ENCODE measurements at places on chromosomes 11 and 22.

DNA sequence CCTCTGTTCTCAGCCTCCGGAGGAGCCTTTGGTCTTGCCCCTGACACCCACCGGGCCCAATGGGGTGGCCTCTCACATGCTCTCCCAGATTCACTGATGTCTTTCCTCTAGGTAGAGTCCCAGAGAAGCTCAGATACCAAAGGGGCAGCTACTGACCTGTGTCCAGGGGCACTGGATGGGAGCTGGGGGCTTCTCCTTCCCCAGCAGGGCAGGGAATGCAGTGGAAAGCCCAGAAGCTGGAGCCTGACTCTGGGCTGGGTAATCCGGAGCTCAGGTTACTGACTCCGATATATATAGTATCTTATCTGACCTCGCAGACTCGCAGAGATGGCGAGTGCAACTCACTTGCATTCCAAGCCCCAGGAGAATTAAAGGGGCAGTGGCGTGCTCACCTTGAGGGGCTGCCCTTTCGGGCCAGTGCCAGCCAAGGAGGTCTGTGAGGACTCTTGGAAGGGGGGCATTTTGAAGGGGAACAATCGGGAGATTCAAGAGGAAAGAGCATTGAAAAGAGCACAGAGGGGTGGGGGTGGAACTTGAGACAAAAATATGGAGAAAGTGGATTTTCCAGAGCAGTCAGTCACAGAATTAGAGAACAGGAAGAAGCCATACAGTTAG, 2.5 kb downstream of the USP2 start:
- DNase-seq, result no peak

- DNase-seq, result no peak
Observed at GRCh38 chr11:123479048-123479837, 49.2 kb downstream of the GRAMD1B start.

GRCh38 chr22:44102121-44102520, 78.0 kb downstream of the PARVB start:
- no peak for DNase-seq

GRCh38 chr11:60098508-60098907, 10.0 kb downstream of the MS4A2 start:
- no peak for DNase-seq

DNA sequence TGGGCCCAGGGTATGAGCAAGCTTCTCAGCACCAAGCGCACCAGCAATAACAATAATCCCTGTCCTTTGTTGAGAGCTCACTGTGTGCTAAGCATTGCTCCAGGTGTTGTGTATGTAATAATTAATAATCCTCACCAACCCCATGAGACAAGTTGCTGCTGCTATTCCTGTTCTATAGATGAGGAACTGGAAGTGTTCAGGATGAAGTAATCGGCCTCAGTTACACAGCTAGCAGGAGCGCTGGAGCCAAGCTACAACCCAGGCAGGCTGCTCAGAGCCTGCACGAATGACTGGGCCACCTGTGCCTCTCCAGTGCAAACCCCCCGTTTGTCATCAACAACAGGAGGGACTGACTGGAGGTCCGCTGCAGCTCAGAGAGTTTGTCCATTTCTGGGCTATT, 35.2 kb upstream of the CECR2 start:
- no peak for DNase-seq

DNA sequence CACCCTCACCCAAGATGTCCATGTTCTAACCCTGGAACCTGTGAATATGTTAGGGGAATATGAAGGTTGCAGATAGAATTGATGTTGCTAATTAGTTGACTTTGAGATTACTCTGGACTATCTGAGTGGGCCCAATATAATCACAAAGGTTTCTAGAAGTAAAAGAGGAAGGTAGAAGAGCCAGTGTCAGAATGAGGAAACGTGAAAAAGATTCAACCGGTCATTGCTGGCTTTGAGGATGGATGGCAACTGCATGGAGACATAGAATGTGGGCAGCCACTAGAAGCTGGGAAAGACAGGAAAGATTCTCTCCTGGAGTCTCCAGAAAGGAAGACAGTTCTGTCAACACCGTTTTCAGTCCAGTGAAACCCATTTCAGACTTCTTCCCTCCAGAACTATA, 86.6 kb downstream of the CLPB start:
- no peak for DNase-seq

GRCh38 chr22:35514366-35514765, 26.3 kb upstream of the RASD2 start:
- no peak for DNase-seq

DNA sequence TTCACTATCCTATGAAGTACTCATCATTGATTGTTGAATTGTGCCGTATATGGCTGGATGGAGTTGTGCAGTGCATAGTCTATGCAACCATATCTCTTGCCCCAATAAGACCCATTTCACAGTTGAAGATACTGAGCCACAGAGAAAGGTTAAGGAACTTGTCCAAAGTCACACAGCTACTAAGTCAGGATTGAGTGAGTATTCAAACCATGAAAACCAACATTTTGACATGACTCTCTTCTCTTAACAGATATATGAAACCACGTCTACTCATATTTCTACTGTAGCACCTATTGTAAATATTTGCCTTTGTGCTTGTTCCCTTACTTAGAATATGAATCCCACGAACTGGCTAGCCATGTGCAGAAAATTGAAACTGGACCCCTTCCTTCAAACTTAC, 58.1 kb downstream of the MAML2 start:
- no peak for DNase-seq

DNA sequence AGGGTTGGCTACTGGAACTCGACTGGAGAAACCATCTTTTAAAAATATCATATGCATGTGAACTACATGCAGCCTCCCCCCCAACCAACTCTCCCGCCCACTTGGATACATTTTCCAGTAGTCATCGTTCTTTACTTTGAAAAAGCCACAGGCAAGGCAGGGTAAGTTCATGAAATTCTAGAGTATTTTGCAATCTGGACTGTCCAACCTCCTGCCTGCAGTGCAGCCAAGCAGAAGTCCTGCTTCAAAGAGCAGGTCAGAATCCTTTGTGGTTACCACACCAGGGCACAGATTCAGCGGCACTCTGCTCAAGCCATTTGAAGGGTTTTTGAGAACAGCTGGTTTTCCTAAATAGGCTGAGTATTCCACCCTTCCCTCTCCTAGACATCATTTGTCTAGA, 12.1 kb downstream of the ELF5 start:
- no peak for DNase-seq

- no peak for DNase-seq
Observed at GRCh38 chr11:43239791-43240190, 72.0 kb upstream of the API5 start.

- no peak for DNase-seq
Observed at GRCh38 chr11:118921121-118921928, 4.4 kb downstream of the BCL9L start.

DNA sequence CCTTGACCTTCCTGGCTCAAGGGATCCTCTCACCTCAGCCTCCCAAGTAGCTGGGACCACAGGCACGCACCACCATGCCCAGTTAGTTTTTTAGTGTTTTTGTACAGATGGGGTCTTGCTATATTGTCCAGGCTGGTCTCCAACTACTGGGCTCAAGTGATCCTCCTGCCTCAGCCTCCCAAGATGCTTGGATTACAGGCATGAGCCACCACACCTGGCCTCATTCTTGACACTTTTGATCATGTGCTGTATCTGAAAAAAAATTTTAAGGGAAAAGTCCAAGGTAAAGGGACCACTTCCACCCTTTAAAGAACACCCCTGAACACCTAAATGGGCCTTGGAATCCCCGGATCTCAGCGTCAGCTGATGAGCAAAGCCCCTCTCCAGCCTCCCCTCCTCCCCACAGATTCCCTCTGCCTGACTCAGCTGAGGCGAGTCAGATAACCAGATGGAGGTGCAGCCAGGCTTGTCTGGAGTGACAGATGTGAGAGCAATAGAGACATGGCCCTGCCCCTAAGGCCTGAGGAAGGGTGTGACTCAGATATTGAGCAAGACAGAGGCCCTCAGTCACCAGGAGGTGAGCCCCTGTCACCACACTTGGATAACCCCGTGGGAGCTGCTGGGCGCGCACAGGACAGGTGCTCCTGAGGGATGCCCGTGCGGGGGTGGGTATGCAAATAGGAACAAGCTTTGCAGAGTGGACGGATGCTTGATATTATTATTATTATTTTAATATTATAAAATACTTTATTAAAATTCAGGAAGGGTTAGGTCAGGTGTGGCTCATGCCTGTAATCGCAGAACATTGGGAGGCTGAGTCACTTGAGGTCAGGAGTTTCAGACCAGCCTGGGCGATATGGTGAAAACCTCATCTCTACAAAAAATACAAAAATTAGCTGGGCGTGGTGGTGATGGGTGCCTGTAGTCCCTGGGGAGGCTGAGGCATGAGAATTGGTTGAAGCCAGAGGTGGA, 5.0 kb upstream of the CCDC88B start:
- DNase-seq, result no peak

DNA sequence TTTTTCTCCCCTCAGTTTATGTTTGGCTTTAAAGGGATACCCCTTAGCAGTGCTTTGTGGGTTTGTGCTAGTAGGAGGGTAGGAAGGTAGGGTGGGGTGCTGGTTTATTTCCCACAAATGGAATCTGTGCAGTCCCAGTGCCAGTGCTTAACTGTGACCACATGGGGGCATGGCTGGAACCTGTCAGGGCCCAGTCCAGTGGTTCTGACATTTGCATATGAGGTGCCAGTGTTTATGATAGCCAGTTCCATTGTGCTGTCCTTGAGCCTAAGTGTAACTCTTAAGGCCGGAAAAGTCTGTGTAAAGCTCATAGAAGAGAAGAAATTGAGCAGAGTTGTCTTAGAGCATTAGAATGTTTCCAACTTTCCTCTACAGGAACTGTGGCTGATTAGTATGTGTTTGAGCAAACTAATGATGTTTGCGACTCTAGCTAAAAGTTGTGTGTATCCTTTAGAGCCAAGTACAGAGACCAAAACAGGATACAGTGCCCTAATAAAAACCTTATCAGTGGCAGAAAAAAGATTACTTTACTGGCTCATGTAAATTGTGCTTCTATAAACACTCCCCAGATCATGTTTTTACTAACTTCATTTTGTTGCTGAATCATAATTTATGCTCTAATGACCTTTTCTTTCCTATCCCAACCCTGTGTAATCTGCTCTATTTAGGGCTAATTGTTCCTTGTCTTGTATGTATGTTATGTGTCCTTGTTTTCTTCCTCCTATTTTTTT, 38.1 kb downstream of the DIXDC1 start:
- DNase-seq, result no peak

DNA sequence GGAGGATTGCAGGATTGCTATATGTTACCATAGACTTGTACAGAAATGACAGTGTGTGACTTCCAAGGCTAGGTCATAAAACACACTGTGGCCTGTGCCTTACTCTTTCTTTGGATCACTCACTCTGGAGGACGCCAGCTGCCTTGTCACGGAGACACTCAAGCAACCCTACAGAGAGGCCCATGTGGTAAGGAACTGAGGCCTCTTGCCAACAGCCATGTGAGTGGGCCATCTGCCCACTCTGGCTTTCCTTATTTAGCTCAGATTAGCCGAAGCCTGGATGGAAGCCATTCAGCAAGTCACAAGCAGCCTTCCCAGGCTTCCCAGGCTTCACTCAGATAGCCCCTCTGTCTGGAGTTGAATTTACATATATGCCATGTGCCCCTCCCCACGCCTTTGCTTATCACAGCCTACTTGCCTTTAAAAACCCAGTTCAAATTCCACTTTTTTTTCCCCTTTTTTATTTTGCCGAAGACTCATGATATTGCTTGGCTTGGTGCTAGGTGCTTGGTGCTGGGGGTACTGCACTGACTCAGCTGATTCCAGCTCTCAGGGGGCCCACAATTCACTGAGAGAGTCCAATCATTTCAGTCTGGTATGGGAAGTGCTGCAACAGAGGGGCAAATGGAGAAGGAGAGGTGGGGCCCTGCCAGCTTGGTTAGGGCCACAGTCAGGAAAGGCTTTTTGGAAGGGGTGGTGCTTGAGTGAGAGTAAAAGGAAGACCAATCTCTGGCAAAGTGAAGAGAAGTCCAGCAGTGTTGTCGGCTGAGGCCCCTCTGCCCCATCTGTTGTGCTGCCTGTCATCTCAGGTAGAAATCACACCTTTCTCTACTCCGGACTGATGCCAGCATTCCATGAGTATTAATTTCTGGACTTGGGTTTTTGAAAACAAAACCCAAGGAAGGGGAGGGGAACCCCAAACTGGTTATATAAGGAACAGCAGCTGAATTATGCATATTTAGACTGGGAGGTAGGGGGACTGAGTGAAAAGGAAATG, 14.5 kb upstream of the P4HA3 start:
- DNase-seq, result no peak

DNA sequence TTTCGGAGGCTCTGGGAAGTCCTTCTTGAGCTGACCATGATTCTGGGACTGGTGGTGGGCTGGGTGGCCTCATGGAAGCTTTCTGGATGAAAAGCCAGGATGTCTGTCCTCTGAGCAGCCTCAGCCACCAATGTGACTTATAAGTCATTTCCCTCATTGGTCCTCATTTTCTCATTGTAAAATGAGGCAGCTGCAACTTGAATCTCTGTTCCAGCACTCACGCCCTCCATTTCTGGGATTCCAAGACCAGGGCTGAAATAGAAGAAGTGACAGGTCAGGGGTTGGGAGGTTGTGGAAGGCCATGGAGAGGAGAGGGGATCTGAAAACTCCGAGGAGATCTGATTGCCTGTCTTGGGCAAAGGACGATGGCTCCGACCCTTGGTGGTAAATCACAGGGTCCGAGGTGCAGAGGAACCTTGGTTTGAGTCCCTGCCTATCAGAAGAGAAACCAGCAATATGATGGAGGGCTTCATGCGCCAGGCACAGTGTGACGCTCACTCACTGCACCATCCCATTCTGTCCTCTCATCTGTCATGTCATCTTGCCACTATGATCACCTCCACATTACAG, 38.3 kb downstream of the TSPAN18 start:
- no peak for DNase-seq

DNA sequence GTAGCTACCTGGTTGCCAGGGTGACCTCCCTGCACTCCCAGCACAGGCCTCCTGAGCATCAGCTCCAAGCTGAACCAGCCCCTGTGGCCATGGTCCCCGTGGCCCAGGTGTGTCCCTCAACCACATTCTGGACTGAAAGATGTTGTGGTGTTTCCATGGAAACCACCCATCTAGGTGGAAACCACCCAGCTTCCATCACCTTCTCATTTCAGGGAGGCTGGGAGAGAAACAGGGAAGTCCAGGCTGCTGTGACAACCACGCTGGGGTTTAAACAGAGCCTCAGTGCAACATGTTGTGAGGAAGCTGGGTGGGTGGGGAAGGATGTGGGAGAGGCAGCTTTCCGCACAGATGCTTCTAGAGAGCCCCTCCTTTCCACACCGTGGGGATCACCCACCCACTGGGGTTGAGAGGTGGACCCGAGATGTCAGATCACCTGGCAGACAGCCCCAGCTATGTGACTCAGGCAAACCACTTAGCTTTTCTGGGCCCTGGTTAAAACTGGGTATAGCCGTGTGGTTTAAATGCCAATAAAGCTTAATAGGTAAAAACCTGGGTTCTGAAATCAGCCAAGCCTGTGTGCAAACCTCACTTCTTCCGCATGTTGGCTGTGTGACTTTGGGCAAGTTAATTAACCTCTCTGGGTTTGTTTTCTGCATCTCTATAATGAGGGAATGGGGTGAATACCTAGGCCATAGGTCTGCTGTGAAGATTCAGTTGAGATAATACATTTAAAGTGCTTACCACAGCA, 46.4 kb downstream of the CD82 start:
- DNase-seq, result peak; percentile 61

DNA sequence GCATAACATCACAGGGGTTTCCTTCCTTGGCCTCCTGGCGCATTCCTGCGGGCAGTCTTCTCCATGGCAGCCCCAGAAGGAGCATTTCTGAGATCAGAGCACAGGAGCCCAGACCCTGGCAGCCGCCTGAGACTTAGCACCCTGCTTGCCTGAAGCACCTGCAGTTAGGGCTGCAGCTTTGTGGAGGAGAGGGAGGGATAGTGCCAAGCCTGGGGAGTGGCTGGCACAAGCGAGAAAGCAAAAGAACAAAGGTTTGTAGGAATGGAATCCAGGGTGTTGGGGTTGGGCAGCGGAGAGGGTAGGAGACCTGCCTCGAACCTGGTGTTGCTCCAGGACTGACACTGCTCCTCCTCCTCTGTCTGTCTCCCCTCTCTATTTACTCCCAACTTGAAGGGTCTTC, 66.9 kb downstream of the SCN3B start:
- no peak for DNase-seq
